ENCODE measurements at places on chromosomes 1 and 21.

GRCh38 chr1:154493276-154493675 is 8.7 kb upstream of the TDRD10 start:
- DNase-seq = no peak

- no peak for DNase-seq
Measured at GRCh38 chr1:27931759-27932158, 3.0 kb upstream of the SMPDL3B start.

DNA sequence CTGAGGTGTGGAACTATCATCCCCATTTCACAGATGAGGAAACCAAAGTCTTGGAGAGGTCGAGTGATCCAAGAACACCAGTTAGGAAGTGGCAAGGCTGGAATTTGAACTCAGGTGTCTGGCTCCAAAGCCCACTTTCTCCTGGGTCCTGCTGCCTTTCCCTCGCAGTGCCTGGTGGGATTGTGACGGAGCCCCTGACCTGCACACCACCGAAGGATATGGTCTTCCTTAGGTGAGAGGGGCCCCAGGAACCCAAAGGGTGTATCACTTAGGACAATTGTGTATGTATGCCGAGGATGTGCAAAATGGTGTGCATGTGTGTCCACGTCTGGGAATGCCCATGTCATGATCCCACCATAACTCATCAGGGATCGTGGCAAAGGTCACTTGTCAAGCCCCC is 392.7 kb downstream of the MATN1 start:
- DNase-seq = no peak

DNA sequence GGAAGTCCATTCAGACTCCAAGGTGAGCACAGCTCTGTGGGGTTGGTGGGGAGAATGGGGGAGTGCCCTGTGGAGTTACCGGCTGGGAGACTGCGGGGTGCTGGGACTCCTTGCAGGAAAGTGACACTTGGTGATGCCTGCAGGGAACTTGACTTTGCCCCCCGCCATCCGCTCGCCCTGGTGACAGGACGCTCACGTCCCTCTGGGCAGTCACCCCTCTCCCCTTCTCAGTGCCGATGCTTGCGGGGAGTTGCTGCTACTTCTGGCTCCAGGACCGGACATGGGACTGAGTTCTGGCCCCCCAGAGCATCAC is 209.5 kb upstream of the C1orf174 start:
- no peak for DNase-seq

- DNase-seq = no peak
Measured at GRCh38 chr1:236654511-236654910, 31.8 kb upstream of the ACTN2 start.

DNA sequence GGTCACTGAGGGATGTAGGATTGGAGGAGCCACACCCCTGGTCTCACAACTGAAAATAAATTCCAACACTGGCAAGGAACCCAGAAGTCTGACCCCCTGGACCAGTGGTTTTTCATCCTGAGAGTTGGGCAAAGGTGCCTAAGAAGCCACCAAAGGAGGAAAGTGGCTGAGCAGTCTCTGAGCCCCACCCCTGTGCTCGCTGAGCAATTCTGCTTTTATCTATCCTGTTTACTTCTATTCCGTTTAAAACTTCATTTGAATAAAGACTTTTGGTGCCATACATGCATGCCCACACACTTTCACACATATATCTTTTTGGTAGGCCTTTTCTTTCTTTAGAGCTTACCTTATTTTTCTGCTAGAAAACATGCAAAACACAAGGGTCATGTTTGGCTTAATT is 13.9 kb upstream of the CD53 start:
- DNase-seq = no peak

DNA sequence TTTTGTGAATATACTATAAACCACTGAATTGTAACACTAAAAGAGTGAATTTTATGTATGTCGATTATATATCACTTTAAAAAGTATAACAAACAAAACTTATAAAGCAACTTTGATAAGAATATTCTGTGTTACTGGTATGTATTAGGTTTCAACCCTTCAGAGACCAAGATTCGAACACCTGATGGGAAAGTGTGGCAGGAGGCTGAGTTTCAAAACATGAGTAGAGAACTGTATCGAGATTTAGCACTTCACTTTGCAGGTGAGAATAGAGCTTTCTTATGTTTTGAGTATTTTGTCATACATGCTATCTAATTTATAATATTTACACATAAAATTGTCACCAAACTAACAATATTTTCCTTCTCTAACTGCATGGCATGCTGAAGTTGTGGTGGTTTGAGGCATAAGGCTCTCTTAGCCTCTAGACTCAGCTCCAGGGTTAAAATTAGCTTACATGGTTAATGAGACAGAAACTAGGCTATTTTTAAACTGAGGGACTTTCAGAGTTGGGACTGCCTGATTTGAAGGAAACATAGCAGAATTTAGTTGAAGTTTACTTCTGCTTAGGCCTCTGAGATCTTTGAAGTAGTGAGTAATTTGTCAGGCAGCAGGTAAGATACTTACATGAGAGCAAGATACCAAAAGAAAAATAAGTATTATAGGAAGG is 48.6 kb downstream of the CEP350 start:
- DNase-seq = no peak

DNA sequence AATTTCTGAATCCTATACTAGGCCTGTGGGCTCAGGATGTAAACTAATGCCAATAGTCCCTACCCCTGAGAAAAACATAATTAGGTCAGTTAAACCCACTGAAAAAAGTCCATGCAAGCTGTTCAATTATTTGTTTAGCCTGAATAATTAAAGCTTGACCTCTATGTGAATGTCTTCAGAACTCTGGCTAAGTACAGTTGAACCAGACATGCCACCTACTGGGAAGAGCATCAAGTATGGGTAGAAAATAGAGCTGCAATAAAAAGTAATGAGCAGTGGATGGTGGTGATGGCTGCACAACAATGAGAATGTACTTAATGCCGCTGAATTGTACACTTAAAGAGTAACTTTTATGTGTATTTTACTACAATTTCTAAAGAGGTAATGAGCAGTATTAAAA is 23.6 kb upstream of the SLC19A2 start:
- no peak for DNase-seq

- DNase-seq = peak; percentile 47
Measured at GRCh38 chr1:162755306-162755705, 35.2 kb upstream of the HSD17B7 start.

DNA sequence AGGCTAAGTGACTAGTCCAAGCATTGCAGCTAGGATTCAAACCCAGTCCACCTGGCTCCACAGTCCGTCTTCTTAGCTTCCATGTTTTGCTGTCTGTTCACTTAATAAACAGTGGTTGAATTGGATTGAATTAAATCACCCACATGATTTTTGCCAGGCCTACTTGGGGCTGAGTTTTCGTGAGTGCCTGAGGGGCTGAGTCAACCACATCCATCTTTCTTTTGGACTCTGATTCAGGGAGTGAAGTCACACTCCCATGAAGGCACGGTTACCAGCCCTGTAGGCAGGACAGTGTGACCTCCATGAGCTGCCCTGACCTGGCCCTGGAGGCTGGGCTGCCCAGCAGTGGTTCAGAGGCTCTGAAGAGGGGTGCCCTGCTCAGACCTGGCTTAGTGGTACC is 123.7 kb downstream of the ACTL8 start:
- no peak for DNase-seq

DNA sequence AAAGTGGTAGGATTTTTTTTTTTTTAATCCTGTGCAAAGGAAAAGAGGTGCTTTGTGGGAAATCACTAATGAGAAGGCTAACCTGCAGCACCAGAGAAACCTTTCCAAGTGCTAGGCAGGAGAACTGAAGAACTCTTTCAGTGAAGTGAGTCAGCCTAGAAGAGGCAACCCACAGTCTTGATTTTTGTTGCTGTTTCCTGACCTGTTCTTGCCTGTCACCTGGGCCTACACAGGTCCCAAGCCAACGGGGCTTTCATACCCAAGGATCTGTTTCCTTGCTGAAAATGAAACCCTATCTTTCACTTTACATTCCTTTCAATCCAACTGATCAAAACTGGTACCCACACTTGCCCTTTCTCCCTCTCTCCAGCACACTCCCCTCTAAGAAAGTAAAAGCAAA is 7.1 kb upstream of the IKBKE start:
- DNase-seq = no peak

DNA sequence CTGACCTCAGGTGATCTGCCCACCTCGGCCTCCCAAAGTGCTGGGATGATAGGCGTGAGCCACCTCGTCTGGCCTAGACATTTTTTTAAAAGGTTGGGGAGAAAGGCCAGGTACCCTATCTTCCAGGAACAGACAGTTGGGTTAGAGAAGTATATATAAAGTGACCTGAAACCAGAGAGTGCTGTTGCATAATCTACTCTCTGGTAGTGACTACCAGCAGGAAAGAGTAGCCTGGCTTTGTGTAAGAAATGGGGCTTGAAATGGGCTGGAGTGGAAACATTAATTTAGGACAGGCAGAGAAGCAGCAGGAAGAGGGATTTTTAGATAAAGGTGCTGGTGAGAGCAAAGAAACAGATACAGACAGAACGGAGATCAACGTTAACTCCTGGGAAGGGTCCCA is 125.8 kb upstream of the HOOK1 start:
- DNase-seq = no peak

GRCh38 chr1:53094533-53094919 is 32.5 kb downstream of the PODN start:
- no peak for DNase-seq

DNA sequence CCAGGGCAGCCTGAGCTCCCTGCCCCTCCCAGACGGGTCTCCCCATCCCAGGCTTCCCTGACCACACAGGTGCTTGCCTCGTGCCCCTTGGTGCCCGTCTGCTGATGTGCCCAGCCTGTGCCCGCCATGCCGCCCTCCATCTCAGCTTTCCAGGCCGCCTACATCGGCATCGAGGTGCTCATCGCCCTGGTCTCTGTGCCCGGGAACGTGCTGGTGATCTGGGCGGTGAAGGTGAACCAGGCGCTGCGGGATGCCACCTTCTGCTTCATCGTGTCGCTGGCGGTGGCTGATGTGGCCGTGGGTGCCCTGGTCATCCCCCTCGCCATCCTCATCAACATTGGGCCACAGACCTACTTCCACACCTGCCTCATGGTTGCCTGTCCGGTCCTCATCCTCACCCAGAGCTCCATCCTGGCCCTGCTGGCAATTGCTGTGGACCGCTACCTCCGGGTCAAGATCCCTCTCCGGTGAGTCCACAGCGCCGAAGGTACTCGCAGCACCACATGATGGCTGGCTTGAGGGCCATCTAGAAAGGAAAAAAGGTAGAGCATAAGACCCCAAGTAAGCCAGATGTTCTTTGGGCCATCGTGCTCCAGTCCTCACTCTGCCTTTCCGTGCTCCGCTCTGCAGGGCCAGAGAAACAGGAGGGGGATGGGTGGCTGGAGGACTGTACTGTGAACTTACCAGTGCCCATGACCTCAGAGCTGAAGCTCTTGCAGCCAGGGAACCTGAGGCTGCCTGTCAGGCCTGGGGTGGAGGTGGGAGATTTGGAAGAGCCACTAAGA is 1.4 kb downstream of the ADORA1 start:
- peak; percentile 31 for DNase-seq

Measured in WERI-Rb-1 (cell line).